CD8-positive, alpha-beta memory T cell (primary cell): ENCODE measurements at places on chromosomes 4 and X. TPM values are rescaled to one million over a fixed set of nuclear protein-coding genes. Genes with fewer than 3 reads are reported as not detected.

DNA sequence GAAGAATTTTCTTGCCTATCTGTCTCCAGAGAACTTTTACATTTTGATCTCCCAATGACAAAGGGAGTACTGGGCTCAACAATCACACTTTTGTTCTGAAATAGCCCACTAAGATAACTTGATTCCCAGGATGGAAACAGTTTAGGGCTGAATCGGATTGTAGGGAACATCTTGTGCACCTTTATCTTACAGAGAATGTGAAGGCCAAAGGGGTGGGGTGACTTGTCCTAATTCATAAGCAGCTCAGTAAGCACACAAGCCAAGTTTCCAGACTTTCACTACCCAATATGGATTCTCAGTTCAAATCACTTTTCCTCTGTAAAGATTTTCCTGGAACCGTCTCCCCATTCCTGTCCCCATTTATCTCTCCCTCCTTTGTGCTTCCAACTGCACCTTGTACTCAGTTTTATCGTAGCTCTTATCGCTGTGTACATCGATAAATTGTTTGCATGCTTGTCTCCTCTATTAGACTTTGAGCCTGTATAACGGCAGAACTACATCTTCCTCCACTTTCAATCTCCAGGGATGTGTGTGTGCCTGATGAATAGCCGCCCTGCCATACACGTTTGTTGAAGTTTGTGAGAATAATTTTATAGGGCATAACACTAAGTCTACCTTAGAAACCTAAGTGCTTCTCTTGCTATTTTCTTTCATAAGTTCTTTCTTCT is 77.4 kb downstream of the MBNL3 start:
- no peaks in the 10 kb centered on the region for H3K4me1 ChIP-seq
- no peak overlapping the region for H3K27ac ChIP-seq
- DNase-seq = no peak

GRCh38 chr4:25949173-25949748 is 35.2 kb downstream of the SMIM20 start:
- H3K4me3 ChIP-seq = no peak overlapping the region
- DNase-seq = no peak
- peaks cover 5% of the 10 kb centered on the region for H3K27me3 ChIP-seq
- H3K4me1 ChIP-seq = no peaks in the 10 kb centered on the region
- H3K36me3 ChIP-seq = no peaks in the 10 kb centered on the region

DNA sequence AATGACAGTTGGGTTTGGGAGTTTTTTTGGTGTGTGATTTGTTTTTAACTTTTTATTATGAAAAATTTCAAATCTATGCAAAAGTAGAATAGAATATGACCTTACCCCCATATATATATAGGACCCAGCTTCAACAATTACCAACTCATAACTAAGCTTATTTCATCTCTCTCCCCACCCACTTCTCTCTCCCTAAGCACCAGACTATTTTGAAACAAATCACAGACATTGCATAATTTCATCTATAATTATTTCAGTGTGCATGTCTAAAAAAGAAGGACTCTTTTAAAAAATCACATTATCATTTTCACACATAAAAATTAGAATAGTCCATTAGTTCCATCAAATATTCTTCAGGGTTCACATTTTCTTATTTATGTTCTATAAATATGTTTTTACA is 28.3 kb upstream of the NKX6-1 start:
- H3K27me3 ChIP-seq = no peaks in the 10 kb centered on the region
- no peak overlapping the region for H3K27ac ChIP-seq
- DNase-seq = no peak
- no peak overlapping the region for H3K4me3 ChIP-seq
- H3K36me3 ChIP-seq = no peaks in the 10 kb centered on the region

- H3K36me3 ChIP-seq = no peaks in the 10 kb centered on the region
- H3K4me3 ChIP-seq = no peak overlapping the region
- no peak for DNase-seq
- no peaks in the 10 kb centered on the region for H3K4me1 ChIP-seq
Measured at GRCh38 chr4:20248155-20248558, 3.5 kb upstream of the SLIT2 start.

DNA sequence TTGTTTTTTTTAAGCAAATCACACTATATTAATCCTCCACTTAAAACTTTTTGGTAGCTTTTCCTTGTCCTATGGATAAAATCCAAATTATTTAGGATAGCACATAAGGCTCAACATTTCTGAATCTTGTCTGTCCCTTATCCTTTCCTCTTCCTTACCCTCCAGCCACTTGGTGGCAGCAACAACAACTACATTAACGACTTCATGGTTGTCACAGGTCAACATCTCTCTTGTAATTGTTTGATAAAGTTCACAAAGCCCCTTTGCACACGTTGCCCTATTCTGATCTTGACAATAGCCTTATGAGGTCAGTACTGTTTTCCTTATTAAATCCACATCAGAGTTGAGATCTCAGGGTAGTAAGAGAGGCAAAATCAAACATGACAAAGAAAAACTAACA is 269.0 kb upstream of the PABPC4L start:
- no peaks in the 10 kb centered on the region for H3K4me1 ChIP-seq
- no peaks in the 10 kb centered on the region for H3K27me3 ChIP-seq
- no peak overlapping the region for H3K4me3 ChIP-seq
- H3K36me3 ChIP-seq = no peaks in the 10 kb centered on the region

- no peak overlapping the region for H3K4me3 ChIP-seq
- no peaks in the 10 kb centered on the region for H3K36me3 ChIP-seq
- peak overlapping the region; percentile 40 for H3K27ac ChIP-seq
Measured at GRCh38 chrX:13692771-13693231, 3.9 kb downstream of the RAB9A start.

Gene FAM47A
- total RNA-seq = not detected

Gene MAOB
- not detected for total RNA-seq
